Large intestine (tissue), 12 donors: ENCODE measurements at places on chromosomes 5 and 9. TPM values are rescaled to one million over a fixed set of nuclear protein-coding genes. Genes with fewer than 3 reads are reported as not detected.

DNA sequence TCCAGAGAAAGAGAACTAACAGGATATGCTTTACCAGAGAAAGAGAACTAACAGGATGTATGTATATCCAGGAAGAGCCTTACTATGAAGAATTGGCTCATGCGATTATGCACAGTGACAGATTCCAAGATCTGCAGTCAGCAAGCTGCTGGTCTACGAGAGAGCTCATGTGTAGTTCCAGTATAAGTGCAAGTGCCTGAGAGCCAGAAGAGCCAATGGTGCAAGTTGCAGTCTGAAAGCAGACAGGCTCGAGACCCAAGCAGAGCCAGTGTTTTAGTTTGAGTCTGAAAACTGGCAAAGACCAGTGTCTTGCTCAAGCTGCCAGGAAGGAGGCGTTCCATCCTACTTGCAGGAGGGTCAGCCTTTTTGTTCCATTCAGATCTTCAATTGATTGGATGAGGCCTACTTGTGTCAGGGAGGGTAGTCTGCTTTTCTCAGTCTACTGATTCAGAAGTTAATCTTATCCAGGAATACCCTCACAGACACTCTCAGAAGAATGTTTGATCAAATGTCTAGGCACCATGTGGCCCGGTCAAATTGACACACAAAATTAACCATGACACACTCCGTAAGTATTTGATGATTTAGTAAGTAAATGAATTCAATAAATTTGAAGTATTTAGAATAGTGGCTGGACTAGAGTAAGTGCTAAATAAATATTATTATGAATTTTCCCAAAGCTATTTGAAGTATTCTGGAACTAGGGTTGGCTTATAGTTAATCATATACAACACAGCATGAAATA, 372.1 kb upstream of the SGCD start:
- DNase-seq: peak; percentile 18

DNA sequence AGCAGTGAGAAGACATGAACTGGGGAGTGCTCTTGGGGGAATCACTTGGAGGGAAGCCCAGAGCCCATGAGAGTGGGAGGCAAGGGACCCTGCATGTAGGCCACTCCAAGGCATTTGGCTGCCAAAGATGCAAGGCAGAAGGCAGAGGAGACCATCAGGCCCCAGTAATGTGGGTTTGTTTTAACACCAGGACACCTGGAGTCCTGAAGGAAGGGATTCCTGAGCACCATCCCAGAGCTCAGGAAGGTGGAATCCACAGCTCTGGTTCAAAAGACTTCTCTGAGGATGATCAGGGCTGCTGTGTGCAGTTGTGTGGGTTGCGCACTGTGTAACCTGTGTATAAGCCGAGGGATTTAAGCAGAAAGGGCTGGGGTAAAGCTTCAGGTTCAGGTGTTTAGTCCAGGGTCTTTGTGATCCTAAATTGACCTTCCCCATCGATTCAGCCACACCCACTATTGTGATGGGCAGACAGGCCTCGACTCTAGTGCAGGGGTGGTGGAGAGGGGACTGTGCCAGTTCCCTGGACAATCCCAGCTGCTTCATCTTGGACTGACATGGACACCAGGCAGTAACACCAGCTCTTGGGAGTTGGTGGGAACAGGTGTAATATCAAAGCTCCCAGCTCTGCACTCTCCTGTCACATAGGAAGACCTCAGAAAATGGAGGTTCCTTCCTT, 11.0 kb downstream of the B4GALT7 start:
- DNase-seq: no peak

- DNase-seq: no peak
These were observed 116.3 kb downstream of the COL23A1 start for GRCh38 chr5:178473854-178474253.

The VAV2 gene
- polyA plus RNA-seq: 48.4 TPM

- peak; percentile 56 for DNase-seq
These were observed 36.0 kb downstream of the B4GALT1 start for GRCh38 chr9:33130961-33131789.

The FOXD4L5 gene
- polyA plus RNA-seq: 0.09 TPM

The RNF180 gene
- polyA plus RNA-seq: 5.6 TPM

The PCDHA8 gene
- polyA plus RNA-seq: 0.43 TPM

GRCh38 chr5:72692651-72693442, 123.6 kb upstream of the TNPO1 start:
- DNase-seq: no peak

DNA sequence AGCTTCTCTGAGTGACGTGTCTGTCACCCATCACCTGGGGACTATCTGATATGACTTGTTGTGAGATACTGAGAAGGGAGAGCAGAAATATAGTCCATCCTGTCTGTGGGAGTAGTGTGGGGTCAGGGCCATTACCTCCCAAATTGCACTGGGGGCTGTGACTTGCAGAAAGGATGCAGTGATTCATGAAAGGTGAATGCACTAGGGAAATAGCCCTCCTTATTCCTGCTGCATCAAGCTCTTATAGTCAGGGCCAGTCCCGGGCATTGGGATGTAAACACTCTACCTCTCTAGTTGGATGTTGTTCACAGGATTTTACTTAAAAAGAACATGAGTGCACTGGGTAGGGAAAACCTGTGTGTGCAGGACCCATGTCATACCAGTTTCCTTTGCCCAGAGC, 124.8 kb downstream of the STK32A start:
- DNase-seq: no peak

The CCT5 gene
- polyA plus RNA-seq: 178 TPM

- DNase-seq: no peak
These were observed 40.5 kb downstream of the SEMA4D start for GRCh38 chr9:89457376-89457855.

DNA sequence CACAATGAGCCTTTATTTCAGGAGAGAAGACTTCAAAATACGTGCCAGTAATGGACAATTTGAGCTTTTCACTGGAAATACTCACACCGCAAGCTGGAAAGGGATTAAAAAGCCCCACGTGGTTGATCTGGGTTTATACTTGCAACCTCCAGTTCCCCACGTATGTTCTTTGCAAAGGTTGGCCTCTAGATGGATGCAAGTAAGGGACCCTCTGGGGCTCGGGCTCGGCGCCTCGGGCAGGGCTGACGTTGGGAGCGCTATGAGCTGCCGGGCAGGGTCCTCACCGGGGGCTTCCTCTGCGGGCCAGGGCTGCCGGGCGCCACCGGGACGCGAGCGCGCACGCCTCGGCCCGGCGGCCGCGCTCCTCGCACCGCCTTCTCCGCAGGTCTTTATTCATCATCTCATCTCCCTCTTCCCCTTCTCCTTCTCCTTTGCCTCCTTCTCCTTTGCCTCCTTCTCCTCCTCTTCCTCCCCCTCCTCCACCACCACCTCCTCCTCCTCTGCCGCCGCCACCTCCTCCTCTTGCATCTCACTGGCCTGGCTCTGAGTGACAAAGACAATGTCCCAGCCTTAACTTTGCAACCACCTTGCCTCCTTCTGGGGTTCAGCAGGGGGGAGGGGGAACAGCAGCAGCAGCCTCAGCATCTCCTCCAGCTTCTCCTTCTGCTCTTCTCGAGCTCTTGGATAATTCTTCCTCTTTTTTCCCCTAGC, 701 bp upstream of the ZNF462 start:
- DNase-seq: peak; percentile 78

DNA sequence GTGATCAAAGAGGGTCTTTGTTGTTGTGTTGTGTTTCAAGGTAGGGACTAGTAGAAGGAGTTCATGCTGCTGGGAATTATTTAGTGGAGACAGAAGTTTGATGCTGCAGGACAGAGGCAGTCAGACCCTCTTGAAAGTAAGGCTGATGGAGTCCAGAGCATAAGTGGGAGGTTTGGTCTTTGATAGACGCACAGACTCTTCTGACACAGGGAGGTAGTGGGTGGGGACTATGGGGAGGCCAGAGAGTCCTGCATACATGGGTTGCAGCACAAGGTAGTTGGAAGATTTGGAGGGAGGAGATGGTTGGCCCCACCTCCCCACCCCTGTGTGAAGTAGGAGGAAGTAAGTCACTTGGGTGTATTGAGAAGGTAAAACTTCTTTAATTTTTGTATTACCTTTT, 2.4 kb upstream of the CCDC112 start:
- DNase-seq: no peak

The CD180 gene
- 1.1 TPM for polyA plus RNA-seq

The SHROOM1 gene
- polyA plus RNA-seq: 15.9 TPM

DNA sequence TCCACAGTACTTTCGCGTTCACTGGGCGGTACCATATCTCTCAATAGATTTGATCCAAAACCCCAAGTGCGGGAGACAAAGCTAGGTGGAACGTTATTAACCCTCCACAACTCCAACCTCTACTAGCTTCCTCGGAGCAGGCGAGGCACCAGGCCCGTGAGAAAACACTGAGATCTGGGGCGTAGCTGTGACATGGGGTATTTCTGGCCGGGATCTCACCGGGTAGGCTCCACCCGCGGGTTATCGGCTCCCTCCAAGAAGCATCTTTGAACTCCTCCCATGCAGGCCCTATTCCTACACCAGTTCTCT, 350 bp upstream of the SLC25A46 start:
- DNase-seq: no peak

The FAM221B gene
- polyA plus RNA-seq: 0.10 TPM

DNA sequence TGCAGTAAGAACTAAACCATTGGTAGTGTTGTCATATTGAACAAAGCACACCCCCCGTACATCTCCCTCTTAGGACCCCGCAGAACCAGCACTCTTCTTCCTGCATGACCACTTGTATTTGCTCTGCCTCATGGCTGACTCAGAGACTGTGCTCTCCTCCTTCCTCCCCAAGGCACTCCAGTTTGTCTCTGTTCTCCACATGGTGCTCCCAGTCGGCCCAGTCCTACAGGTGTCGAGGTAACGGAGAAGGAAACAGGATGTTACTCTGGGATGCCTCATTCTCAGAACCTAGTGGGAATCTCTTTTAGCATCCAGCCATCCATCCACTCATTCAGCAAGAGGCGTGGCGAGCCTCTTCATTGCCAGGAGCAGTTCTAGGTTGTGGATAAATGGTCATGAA, 97.0 kb upstream of the NIPAL4 start:
- DNase-seq: no peak

The ZNF883 gene
- polyA plus RNA-seq: 2.6 TPM

- no peak for DNase-seq
These were observed 3.6 kb downstream of the CCL19 start for GRCh38 chr9:34687276-34688030.

- no peak for DNase-seq
These were observed 630.3 kb upstream of the CDH18 start for GRCh38 chr5:20618340-20618739.

DNA sequence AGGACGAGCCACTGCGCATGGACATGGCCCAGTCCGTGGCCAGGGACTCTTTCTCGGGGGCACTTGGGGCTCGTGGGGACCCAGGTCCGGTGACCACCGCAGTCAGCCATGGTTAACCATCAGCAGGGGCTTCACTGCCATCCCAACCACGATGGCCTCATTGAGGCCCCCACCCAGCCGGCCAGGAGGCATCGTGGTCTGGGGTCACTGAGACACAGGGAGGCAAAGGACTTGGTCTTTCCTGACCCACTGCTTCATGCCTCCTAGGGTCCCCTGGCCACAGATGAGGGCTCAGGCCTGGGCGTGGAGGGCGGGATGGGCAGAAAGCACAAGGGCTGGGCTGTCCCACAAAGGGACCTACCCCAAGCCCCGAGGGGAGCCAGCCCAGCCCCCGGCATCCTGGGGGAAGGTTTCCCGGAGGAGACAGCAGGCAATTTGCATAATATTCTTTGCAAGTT, 6.6 kb downstream of the NACC2 start:
- DNase-seq: no peak

The SPATA31E1 gene
- 0.48 TPM for polyA plus RNA-seq

GRCh38 chr5:179766021-179766725, 27.6 kb upstream of the LTC4S start:
- DNase-seq: no peak

- DNase-seq: no peak
These were observed 330.2 kb downstream of the OSTF1 start for GRCh38 chr9:75418518-75418917.

GRCh38 chr9:87587356-87587745, 89.7 kb downstream of the DAPK1 start:
- DNase-seq: no peak

GRCh38 chr9:33124751-33125381, 42.3 kb downstream of the B4GALT1 start:
- no peak for DNase-seq

The ROPN1L gene
- polyA plus RNA-seq: 0.30 TPM

DNA sequence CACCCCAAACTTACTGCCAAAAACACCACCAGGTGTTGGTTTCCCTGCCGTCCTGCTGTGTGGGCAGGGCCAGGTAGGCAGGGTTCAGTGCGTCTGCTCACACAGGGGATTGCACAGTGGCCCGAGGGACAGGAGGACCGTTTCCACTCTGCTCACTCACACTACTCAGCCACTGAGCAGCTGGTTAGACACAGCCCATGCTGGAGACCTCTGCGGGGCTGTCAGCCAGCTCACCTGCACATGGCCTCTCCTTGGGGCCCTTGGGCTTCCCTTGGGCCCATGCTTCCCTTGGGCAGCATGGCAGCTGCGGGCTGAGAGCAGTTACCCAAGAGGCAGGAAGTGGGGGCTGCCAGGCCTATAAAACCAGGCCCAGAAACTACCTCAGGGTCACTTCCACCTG, 79.0 kb downstream of the SYK start:
- DNase-seq: no peak

DNA sequence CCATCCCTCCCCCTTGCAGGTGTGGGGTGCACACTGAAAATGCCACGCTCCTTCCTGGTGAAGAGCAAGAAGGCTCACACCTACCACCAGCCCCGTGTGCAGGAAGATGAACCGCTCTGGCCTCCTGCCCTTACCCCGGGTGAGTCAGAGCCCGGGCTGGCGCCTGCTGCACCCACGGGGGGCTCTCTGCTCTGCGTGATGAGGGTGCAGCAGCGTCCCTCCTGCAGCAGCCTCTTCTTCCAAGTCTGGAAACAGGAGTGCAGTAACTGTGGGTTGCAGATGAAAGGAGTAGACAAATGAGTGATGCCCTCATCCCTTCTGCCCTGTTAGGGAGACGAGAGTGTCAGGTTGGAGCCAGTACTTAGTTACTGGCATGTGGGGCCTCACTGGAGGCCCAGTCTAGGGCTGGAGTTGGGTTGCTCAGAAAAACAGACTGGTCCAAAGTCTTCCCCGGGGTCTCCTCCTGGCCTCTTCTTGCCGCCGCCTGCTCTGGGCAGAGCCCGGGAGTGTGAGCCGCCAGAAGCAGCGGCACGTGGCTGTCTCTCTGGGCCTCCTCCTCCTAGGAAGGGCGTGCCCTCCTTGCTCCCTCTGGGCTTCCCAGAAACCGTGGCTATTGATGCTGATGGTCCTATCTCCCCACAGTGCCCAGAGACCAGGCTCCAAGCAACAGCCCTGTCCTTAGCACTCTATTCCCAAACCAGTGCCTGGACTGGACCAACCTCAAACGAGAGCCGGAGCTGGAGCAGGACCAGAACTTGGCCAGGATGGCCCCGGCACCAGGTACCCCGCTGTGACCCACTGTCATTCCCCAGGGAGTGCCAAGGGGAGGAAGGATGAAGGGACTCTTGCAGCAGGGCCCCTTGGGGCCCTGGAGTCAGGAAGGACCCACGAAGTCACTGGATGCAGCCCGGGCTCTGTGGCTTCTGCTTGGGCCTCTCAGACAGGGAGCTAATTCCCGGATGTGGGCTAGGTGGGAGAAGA, 8.4 kb downstream of the GFI1B start:
- DNase-seq: peak; percentile 81

DNA sequence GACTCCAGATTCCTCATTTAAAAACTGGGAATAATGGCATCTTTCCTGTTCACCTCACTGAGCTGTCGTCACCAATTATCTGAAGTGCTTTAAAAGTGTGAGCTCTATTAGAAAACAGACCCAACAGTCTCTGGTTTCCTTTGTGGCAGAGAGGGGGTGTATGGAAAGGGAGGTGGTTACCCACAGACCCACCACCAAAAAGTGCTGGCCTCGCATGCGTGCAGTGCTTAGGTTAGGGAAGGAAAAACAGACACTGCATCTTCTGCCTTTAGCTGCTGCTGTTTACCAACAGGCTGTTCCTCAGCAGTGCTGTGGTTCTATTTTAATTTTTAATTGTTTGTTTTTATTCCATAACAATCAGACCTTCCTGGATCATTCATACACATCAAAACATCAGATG, 249.6 kb downstream of the PIK3R1 start:
- no peak for DNase-seq

The CMYA5 gene
- 2.3 TPM for polyA plus RNA-seq
